Activated CD4-positive, alpha-beta memory T cell treated with anti-CD3 and anti-CD28 coated beads for 36 hours (primary cell): ENCODE measurements at places on chromosomes 11 and 22.

DNA sequence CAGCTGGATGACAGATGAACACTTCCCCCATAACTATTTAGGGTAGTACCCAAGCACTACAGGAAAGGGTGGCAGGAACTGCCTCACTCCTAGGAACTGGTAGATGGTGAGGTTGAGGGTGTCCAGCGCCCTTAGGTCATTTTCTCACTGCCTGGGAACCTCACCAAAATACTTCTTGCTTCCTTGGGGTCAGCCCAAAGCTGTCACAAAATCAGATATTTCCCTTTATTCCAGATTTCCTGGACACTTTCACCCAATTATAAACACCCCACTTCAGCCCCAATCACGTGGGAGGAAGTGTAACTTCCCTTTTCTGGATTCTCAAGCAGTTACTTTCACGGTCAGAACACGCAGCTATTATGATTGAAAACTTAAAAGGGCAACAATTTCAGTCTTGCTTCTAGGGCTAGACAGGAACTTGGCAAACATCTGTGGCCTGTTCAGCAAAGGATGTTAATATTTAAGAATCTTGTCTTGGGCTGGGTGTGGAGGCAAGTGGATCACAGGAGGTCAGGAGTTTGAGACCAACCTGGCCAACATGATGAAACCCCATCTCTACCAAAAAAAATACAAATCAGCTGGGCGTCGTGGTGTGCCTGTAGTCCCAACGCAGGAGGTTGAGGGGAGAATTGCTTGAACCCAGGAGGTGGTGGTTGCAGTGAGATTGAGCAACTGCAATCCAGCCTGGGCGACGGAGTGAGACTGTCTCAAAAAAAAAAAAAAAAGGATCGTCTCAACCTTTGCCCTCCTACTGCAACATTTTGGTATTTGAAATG, 4.0 kb downstream of the FTH1 start:
- DNase-seq, result no peak

DNA sequence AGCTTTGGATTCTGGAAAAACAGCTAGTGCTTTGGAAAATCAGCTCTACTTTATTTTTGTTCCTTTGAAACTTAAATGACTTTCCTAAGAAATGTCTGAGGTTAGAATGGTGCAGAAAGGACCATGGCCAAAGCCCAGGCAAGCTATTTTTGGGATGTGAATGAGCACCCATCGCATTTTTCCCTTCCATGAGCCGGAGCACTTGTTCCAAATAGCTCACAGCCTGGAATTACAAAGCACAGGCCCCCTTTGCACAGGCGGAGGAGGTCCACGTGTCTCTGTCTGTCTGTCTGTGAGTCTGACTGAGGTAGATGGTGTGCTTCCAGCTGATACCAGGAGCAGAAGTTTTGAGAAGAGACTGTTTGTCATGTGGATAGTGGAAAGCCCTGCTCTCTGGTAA, 50.7 kb downstream of the MICAL2 start:
- DNase-seq, result peak; percentile 5

DNA sequence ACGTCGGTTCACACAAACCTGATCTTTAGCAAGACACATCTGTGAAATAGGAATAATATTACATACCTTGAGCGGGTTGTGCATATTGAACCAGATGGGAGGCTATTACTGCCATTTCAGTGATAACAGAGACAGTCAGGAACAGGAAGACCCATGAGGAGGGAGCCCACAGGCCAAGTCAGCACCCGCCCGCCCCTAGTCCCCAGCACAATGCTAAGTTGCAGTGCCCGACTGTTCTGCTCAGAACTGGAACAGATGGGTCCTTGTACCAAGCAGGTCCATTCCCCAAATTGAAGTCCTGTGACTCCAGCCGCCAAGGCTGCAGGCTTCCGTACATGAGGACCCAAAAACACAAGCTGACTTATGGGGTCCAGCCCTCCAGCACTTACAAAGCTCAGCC, 9.3 kb downstream of the CXCR5 start:
- no peak for DNase-seq

DNA sequence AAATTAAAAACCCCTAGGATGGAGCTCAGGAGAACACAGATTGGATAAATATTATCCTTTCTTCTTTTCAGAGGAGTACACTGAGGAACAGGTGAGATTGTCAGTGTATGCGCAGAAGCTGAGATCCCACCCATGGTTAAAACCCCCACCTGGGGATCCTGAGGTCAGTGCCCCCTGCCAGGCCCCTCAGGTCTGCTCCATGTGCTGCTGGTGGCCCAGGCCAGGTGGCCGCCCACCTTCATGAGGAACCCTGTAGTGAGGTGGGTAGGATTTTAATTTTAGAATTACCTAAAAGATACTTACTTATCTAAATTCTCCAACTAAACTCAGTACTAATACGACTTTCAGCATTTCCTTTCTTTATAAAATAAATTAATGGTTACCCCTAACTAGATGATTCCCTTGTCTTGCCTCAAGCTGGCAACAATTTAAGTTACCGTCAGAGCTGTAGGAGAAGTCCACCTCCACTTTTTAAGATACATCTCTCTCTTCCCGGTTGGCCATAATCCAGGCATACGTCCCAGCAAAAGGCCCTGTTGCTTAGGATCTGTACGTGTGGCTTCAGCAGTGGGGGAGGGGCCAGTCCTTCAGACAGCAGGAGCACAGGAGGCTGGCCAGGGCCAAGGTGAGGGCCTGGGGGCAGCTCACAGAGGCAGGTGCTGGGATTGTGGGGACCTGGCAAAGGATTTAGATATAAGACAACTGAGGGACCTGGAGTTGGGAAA, 61.5 kb upstream of the PITPNB start:
- DNase-seq, result no peak

- no peak for DNase-seq
These were observed 70.6 kb downstream of the RRAS2 start for GRCh38 chr11:14288189-14288935.

GRCh38 chr11:118046051-118046963, 30.6 kb upstream of the TMPRSS4 start:
- DNase-seq, result peak; percentile 58

- DNase-seq, result no peak
These were observed 862 bp upstream of the PDXP start for GRCh38 chr22:37657590-37658132.

DNA sequence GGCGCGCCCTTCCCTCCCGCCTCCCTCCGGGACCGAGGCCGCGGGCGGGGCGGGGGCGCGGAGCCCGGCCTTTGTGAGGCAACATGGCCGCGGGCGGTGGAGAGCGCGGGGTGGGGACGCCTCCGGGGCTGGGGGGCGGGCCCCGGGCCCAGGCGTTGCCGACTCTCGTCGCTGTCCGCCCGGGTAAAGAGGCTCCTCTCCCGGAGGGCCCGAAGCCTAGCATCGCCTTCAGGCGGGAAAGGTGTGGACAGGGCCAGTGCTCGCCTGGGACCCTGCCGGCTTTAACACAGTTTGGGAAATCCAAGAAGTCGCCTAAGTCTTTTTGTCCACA, 369 bp downstream of the DGCR8 start:
- peak; percentile 75 for DNase-seq

DNA sequence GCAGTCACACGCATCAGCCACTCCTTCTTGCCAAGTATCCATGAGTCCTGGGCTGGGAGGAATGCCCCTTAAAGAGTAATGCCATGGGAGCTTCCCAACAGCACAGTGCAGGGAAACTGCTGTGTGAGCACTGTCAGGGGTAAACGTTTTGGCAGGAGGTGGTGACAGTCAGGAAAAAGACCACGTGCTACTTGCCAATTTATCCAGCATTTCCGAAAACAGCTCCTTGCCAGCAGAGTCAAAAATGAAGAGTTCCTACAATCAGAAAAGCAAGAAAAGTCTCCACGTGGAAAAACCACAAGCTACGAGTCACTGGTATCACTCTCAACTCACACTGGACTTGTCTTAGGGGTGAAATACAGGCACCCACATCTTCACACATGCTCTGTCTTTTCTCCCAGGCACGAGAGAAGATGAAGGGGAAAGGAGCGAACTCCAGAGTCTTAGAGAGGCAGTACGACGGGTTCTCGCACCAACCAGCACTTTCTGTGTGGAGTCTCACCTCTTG, 9.9 kb downstream of the IFT27 start:
- DNase-seq, result no peak

DNA sequence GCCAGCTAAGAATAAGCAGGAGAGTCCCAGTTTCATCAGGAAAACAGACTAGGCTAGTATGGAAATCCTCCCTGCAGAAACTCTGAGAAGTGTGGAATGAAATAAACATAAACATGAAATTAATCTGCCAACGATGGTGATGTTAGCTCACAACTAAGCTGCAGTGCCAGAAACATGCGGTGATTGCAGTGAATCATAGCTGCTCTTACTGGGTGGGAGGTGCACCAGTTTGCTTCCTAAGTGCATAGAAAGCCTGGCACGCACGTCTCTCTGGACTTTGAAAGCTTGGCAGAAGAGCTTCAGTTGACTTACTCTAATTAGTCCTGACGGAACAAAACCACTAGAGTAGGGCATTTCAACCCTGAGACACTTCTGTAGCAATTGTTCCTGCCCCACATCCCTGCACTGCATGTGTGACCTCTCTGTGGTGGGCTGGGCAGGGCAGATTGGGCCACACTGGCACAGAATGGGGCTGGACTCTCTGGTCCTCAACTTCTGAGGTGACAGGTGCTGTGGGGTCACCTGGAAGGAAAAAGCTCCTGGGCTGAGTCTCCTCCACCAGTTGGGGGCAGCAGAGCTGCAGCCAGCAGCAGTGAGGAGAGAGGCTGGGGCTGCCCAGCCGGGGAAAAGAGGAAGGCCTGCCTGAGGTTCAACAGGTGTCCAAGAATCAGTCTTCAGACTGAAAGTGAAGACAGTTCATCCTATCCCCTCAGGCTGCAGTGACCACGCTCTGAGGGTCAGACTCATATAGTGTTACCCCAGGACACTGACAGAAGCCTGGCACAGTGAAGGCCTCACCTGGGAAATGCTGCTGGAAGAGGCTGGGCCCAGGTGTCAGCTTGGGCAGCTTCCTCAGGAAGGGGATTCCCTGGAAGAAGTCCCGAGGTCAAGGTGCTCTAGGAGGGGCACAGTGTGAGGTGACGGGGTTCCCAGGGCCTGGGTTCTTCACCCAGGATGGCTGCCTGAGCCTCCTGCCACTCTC, 40.5 kb downstream of the GGTLC2 start:
- DNase-seq, result peak; percentile 31

- DNase-seq, result peak; percentile 55
These were observed 72.6 kb downstream of the HIPK3 start for GRCh38 chr11:33329705-33330329.

DNA sequence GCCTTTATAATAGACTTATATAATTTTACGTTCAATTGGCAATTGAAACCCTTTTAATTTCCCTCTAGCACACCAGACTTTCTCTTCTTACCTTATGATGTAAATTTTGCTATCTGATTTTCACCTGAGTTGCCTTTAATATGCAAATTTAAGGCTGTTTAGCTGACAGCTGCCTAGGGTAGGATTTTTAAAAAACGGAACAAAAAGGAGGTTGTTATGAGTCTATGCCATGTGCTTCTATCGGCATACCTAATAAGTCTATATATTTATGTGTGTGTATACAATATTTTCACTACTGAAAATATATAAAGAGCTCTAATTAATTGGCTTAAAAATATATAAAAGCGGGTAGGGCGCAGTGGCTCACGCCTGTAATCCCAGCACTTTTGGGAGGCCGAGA, 11.8 kb upstream of the SELENOH start:
- DNase-seq, result no peak

DNA sequence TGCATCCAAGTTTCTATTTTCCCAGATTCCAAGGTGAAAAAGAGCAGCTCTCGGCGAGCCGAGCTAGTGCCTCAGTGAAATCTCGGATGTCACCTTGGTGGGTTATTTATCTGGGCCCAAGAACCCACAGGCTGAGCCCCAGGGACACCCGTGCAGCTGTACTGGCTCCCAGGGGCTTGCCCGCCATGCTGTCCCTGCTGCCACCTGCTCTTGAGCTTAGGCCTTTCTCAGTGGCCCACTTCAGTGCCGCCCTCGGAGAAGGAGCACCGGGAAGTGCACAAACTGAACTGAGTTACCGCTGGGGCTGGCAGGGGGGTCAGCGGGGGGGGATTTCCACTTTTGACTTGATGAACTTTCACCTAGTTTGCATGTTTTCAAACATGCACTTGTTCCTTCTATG, 27.9 kb downstream of the CPT1A start:
- DNase-seq, result no peak

- DNase-seq, result no peak
These were observed 140.0 kb downstream of the CHST1 start for GRCh38 chr11:45525393-45525792.

DNA sequence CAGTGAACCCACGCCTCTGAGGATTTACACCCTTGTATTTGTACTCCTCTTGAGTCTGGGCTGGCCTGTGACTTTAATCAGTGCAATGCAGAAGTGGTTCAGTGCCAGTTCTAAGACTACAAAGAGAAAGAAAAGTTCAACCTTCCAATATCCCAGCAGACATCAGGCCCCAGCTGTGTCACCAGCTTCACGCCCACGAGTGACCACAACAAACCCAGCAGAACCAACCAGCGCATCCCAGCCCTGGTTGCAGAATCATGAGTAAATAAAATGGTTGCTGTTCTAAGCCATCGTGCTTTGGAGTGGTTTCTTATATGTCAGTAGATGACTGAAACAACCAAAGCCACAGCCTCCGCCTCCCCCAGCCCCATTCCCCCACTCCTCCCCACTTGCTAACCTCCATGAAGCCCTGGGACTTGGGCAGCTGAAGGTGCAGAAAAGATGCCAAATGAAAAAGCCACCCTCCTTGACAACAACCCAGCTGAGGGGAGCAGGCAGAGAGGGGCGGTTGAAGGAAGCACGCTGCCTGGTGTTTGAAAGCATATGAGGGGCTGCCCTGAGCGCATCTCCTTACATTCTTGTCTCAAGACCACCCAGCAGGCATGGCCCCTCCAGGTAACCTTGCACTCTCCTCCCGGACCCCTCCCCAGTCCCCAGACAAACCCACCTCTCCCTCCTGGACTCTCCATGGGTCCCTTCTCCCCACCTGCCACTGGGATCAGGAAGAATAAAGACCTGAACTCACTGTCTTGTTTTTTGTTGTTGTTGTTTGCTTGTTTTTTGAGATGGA, 20.9 kb downstream of the TSKU start:
- peak; percentile 89 for DNase-seq

- DNase-seq, result no peak
These were observed 329.6 kb upstream of the B3GAT1 start for GRCh38 chr11:134741453-134742223.

- peak; percentile 6 for DNase-seq
These were observed 36.4 kb upstream of the TH start for GRCh38 chr11:2207773-2208621.

DNA sequence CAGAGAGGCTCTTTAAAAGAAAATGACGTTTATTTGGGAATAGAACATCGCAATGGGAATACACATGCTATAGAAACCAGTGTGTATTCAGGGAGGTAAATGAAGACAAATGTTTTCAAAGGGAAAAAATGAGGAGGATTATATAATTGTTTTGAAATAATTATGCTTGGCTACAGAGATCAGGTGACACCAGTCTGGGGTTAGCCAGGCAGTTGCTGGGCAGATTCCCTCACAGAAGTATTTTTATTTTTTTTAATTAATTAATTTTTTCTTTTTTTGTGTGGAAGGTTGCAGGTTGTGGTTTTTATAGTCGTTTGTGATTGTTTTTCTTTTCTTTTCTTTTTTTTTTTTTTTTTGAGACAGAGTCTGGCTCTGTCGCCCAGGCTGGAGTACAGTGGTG, 5.6 kb upstream of the STARD10 start:
- no peak for DNase-seq

- DNase-seq, result no peak
These were observed 4.3 kb downstream of the RELA start for GRCh38 chr11:65658174-65659021.

GRCh38 chr11:134915212-134915611, 503.2 kb upstream of the B3GAT1 start:
- DNase-seq, result no peak

GRCh38 chr11:117855186-117855845, 21.1 kb downstream of the FXYD6 start:
- DNase-seq, result no peak
